T-helper 2 cell (primary cell): ENCODE measurements at places on chromosomes 2 and 18.

GRCh38 chr2:12577567-12578253, 139.0 kb upstream of the TRIB2 start:
- no peak for DNase-seq

GRCh38 chr2:1806254-1806653, 61.9 kb upstream of the PXDN start:
- no peak for DNase-seq

DNA sequence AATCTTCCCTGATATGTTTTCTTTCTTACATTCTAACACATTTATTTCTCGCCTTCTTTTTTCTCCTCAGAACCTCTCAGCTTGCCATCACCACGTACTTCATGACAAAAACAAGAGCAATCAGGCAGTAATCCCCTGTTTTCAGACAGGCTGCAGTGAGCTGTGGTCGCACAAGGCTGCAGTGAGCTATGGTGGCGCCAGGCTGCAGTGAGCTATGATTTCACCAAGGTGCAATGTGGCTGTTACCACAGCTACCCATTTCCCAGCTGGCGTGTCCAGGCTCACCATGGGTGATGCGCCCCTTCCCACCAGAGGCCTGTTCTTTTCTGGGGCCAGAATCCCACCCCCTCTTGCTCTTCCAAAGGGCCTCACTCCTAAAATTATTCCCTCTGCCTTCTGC, 25.8 kb downstream of the TCF23 start:
- DNase-seq, result no peak

DNA sequence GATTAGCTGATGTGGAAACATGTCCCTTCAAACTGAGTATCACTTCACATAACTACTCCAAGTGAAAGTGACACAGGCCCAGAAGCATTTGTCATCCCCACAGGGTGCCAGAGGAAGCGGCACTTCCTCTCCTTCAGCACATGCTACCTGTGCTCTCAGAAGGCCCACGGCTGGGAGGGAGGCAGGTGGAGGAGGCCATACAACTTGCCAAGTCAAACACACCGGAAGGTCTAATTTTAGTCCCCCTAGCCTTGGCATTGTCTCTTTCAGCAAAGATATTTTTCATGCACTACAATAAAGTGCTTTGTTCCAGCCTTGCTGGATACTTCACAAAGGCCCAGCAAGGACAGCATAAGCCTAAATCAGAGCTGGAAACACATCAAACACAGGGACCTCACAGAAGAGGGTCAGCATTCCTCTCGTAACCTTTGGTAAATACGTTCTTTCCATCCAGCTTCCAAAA, 38.0 kb downstream of the VSNL1 start:
- no peak for DNase-seq

DNA sequence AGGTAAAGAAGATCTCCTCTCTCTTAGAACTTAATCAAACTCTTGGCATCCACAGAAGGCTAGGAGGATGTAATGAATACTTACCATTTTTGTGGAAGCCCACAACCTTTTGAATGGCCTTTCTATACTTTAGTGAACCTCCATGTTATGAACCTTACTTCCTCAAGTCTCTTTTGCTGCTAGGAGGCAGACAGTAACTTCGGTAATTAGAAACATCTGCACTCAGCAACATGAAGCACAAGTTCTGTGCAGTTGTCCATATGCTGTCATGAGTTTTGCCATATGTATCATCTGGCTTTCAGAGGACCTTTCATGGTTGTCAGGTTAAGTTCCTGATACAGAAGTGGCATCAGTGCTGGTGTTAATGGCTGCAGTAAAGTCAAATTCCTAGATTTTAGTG, 50.4 kb downstream of the PDK1 start:
- no peak for DNase-seq

DNA sequence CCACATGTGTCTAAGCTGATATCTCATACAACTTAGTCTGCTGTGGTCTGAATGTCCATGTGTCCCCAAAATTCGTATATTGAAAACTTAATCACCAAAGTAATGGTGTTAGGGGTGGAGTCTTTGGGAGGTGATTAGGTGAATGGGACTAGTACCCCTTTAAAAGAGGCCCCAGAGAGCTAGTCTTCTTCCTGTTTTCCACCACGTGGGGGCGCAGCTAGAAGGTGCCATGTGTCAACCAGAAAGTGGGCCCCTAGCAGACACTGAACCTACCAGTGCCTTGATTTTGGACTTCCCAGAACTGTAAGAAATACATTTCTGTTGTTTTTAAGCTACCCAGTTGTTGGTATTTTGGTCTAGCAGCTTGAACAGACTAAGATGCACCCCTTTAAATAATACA, 86.6 kb downstream of the ASB1 start:
- no peak for DNase-seq

GRCh38 chr2:66201242-66201641, 233.7 kb upstream of the MEIS1 start:
- DNase-seq, result no peak

DNA sequence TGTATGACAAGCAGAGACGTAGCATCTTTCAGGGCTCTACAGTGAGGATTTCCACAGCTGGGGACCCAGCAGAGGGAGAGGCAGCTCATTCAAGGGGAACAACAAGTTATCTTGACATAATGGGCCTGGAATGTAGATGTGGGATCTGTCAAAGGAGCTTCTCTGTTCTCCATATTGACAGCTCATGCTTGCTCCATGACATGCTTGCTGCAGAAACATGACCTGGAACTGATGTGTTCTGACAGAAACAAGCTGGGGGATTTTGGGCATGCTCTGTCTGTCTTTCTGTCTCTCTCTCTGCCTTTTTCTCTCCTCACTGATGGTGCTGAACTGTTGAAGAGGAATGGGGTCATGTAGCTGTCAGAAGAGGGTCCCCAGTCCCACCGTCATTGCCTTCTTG, 79.6 kb downstream of the MMADHC start:
- DNase-seq, result no peak

- DNase-seq, result no peak
Measured at GRCh38 chr18:42977982-42978637, 137.4 kb downstream of the RIT2 start.

DNA sequence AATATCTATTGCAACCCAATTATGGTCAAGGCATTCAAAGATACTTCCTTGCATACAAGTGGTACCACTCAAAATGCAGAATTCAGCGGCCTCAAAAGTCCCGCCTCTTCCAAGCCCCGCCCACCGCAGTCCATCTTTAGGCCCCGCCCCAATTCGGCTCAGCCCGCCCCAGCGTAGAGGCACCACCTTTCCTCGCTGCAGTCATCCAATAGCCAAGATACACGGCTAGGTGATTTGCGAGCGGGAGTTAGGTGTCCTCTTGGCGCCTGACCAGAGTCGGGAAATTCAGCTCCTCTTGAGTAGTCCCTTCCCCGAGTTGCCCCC, 431 bp upstream of the SEC11C start:
- peak; percentile 94 for DNase-seq
